ENCODE measurements at places on chromosomes 12 and 14.
A peak's percentile ranks its signal among the peaks of the same experiment; 100 is the strongest.

DNA sequence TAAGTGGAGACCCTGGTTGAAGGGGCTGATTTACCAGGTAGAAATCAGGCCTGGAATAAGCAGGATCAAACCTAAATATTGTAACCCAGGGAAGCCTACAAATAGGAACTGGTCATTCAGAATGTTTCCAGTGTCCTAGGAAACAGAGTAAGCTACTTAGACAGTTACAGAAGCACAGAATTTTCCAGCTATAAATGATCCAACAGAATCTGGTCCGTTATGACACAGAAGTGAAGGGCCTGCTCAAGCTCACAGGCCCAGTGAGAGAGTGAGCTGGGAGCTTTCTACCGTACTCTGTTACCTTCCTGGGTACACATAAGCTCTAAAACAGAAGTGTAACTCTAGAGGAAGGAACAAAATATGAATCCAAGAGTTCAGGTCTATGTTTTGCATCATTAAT, 119.1 kb downstream of the TTC7B start:
- DNase-seq: no peak

DNA sequence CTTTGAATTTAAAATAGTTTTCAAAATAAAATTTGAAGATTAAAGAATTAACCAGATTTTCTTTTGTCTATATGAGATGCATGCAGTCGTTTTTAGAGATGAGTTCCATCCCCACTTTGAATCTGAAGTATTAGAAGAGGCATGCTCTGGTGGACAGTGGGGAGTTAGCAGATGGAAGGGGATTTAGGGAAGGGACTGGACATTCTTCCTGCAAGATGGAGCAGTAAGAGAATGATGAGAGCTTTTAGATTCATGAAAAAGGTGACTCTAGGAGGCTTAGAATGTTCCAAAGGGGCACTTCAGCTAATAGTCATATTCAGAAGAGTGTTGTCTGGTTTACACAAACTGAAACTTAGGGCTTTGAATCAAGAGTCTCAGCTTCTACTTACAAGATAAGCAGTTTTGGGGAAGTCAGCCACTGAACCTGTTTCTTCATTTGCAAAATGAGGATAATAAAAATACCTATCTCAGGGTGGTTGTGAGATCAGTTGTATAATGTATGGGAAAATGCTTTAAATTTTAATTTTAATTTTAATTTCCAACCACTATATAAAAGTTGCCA, 3.7 kb downstream of the ZBTB1 start:
- no peak for DNase-seq

DNA sequence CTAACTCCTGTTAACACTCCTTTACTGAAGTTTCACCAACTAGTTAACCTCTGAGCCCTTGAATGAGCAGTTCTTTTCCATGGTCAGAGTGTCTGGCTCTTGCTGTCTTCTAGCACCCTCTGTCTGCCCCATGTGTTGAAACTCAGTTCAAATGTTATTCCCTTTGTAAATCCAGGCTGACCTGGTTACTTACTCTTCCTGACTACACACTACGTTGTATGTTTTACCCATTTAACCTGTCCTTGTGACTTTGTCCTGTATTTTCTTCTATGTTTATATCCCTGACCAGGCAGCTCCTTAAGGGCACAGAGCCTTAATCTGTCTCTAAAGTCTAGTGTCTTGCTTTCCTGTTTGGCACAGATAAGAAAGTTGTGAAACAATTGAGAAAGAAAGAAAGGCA, 389.0 kb upstream of the RPL10L start:
- no peak for DNase-seq

- DNase-seq: no peak
Observed at GRCh38 chr14:96261053-96261452, 5.0 kb downstream of the BDKRB1 start.

- no peak for DNase-seq
Observed at GRCh38 chr14:69475194-69475818, 9.2 kb upstream of the PLEKHD1 start.

DNA sequence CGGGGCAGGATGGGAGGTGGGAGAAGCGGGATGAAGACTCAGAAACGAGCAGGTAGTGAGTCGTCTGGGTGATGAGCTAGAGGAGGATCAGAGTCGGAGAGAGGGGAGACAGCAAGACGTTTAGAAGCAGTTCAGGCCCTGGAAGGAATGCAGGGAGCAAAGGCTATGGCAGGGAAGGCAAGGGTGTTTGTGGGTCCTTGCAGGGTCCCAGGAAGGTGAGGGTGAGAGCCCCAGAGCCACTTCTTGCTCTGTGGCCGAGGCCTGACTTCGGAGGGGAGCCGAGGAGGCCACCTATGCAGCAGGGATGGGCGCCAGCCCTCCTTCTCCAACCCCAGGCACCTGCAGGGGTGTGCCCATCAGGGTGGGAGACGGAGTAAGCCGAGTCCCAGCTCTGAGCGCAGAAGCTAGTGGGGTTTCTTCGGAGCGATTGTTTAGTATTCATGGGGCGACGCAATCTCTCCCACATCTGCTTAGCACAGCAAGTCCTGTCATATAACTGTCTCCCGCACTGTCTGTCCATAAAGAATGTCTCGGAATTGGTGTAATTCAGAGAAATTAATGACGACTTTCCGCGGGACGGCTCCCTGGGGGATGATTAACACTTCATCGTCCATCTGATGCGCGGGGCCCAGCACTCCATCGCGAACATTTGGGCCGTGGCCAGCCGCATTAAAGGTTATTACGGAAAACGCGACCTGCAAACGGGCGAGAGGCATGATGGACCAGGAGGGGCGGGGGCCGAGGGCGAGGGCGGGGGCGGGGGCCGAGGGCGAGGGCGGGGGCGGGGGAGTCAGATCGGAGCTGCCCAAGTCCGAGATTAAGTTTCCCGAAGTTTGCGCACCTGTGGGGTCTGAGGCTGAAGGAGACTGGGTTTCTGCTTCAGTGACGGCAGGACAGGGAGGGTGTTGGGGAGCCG, 12.2 kb upstream of the CALCOCO1 start:
- DNase-seq: peak; percentile 40

DNA sequence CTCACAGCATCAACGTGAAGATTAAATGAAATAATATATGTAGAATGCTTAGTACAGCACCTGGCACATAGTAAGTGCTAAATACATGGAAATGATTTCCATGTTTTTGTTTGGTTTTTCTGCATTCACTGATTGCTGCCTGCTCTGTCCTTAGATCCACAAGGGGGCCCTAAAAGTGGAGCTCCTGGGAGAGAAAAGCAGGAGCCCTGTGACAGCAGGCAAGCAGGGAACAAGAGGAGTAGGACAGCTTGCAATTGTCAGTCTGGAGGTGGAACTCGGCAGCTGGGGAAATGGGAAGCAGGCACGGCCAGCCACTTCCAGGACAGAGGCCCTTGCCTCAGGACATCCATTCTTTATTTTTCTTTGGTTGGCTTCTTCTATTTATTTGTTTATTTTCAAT, 292.9 kb downstream of the BMP4 start:
- DNase-seq: no peak

DNA sequence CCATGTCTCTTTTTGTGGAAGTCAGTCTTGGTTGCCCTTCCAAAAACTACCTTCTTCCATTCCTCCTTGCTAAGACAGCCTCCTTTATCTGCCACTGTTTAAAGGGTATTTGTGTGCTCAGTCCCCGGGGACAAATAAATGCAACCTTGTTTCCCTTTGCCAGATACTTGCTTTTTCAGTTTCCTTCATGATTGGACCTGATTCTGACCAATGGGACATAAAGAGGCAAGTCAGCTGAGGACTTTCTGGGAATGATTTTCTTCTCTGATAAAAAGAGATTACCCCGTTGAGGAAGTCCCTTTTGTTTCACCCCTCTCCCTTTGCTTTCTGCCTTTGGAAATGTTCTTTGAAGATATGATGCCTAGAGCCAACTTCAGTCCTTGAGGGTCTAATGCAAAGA, 7.4 kb upstream of the TUBA1B start:
- DNase-seq: no peak

DNA sequence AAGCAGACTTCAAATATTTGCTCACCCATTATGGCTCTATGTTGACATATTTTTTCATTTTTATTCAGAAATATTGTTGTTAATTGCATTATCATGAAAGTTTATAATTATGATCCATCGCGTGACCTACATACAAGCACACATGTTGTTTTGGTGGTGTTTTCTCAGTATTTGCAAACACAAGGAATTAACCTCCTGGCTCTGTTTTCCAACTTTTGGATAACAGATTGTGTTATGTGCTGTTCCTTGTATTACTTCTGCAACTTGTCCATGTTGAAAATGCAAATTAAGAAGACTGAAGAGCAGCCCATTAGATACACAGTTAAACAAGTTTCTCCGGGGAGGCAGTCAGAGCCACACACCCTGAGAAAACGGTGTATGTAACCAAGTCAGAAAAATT, 201.2 kb downstream of the SEC23A start:
- no peak for DNase-seq

- DNase-seq: no peak
Observed at GRCh38 chr12:52749827-52750226, 27.3 kb downstream of the KRT76 start.

DNA sequence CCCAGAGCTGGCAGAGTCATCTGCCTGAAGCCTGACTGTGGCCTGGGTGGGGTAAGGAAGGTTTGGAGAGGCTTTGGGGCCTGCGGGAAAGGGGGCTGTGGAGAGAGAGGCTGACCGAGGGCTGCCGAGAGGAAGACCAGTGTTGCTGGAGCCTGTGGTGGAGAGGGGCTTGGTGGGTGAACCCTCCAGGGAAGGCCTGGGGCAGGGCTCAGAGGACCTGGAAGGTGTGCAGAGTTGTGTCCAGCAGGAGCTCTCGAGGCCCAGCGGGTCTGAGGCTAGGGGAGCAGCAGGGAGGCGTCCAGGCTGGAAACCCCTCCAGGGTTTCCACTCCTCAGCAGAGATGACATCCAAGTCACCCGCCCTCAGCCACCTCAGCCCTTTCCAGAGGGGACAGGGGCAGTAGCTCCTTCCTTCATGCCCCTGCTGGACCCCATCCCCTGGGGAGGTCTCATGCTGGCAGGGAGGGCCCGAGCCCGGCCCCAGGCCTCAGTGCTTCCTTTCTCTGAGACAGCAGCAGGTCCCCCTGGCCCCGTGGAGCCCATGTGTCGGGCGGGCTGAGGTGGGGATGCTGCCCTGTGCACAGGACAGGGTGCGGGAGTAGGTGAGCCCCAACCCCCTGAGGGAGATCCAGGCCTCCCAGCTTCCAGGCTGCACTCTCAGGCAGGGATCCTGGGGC, 8.4 kb downstream of the CEP170B start:
- DNase-seq: no peak

DNA sequence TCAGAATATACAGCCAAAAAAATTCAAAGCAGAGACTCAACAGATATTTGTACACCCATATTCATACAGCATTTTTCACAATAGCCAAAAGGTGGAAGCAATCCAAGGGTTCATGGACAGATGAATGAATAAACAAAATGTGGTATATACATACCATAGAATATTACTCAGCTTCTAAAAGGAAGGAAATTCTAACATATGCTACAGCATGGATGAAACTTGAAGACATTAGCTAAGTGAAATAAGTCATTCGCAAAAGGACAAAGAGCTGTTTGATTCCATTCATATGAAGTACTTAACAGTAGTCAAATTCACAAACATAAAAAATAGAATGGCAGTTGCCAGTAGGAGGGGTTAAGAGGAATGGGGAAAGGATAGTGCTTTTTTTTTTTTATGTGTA, 91.8 kb upstream of the ARID2 start:
- DNase-seq: no peak

DNA sequence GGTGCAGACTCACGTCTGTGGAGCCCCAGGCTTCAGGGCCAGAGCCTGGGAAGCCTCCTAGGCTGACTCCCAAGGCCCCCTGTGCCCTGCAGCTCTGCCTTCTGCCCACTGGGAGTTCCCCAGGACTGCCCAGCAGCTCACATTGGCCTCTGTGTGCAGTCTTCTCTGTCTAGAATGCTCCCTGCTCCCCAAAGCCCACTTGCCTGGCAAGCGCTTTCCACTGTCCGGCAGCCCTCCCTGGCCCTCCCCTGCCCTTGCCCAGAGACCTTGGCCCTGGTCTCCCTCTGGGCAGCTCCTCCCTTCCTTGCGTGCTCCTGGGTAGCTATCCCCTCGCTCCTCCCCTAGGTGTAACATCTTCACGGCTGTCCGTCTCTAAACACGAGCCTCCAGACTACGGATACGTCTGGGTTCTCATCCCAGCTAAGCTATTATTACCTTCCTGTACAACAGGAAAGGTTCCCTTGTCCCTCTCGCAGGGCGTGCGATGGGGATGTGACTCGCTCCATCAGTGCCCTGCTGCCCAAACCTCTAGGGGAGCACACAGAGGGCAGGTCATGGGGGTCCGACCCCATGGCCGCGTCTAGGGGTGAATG, 325.5 kb upstream of the RTL1 start:
- no peak for DNase-seq

DNA sequence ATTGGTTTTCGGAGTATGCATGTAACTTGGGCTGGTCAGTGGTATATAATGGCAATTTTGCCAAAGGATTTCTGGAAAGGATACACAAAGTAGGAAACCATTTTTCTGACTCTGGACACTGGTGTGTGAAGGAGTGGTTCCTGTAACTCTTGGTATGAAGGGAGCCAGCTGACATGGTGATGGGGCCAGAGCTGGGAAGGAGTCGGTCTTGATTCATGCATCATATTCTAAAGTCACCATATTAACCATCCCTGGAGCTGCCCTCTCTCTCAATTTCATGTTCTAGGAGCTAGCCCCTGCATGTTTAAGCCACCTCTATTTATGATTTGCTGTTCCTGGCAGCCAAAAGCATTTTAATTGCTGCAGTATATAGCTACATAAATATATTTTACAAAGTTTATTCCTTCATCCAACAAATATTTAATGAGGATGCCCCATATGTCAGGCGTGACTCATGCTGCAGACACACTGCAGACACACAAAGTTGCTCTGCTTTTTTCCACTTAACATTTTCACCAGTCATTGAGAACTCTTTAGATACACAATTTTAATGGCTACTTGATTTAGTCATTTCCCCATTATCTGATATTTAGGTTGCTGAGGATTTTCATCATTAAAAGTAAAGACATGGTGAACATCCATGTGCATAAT, 78.7 kb upstream of the PSMC1 start:
- DNase-seq: no peak

GRCh38 chr12:2752676-2753371, 41.9 kb upstream of the FKBP4 start:
- DNase-seq: no peak

DNA sequence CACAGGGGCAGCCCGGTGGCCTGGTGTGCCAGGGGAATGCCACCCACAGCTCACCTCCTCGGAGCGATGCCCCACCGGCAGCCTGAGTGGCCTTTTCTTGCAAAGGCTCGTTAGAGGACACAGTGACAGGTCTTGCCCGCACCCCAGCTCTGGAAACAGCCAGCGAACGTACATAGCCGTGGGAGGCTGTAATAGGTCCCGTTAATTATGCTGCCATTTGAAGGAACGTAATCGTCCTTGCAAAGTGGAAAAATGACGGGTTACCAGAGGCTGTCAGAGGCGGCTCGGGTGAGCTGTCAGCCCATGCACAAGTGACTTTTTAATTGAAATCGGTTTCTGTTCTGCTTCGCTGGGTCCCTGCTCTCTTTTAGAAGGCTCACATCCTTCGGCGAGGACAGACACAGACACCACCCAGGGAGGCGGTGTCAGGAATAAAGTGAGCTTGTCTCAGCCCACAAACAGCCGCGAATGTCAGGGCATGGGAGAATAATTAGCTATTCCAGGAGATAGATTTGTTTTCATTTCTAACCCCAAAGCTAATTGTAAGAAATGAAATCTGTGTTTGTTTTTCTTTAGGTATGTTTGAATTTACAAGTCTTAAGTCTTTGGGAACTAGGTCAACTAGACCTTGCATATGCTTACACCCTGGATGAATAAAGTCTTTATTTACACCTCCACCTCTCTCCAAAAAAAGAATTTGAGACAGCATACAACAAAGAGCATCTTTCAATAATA, 77.2 kb upstream of the RFLNA start:
- DNase-seq: peak; percentile 74

GRCh38 chr12:69666798-69667197, 32.3 kb downstream of the BEST3 start:
- DNase-seq: no peak

All from NCI-H2227 treated with DMSO at 0.1 percent for 48 hours (cell line).